ENCODE measurements at places on chromosomes 16 and 17. TPM values are rescaled to one million over a fixed set of nuclear protein-coding genes. Genes with fewer than 3 reads are reported as not detected.

DNA sequence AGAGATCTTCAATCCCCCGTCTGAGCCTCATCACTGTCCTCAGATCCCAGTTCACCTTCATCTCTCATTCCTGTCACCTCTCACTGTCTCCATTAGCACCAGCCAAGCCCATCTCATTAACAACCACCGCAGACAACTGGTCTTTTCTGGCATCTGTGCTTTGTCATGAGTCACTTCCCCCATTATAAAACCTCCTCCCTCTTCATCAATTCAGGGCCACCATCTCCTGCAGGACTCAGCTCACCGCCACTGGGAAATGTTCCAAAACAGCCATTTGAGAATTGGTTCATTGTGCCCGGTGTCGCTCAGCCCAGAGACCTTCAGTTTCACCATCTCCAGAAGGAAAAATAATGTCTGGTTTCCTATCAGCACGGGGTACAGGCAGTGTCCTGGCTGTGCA, 56.9 kb upstream of the TEKT3 start:
- no peaks in the 10 kb centered on the region for H3K36me3 ChIP-seq
- peaks cover 21% of the 10 kb centered on the region for H3K4me1 ChIP-seq
- no peak overlapping the region for H3K4me3 ChIP-seq
- H3K27ac ChIP-seq, result peak overlapping the region; percentile 24
- no peak for DNase-seq

DNA sequence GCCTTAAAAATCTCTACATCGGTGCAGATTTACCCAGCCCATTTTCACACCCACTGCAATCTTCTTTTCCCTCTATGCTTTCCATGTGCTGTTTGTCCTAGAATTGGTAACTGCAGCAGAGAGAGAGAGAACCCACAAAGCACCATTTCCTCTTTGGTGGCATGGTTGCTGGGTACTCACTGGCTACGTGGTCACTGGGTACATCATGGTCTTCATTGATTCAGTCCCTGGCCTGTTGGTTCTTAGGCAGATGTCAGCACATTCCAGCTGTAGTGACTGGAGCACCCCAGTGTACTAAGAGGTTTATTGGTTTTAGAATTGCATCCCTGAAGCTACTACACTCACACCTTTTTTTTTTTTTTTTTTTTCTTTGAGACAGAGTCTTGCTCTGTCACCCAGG, 156.1 kb upstream of the CACNG5 start:
- no peaks in the 10 kb centered on the region for H3K36me3 ChIP-seq
- no peak overlapping the region for H3K4me3 ChIP-seq
- peaks cover 12% of the 10 kb centered on the region for H3K4me1 ChIP-seq
- no peak for DNase-seq
- H3K27me3 ChIP-seq, result no peaks in the 10 kb centered on the region

The RASL10B gene
- total RNA-seq, result 8.3 TPM

GRCh38 chr17:63786971-63787711, 13.2 kb downstream of the DDX42 start:
- H3K4me1 ChIP-seq, result no peaks in the 10 kb centered on the region
- peaks cover 91% of the 10 kb centered on the region for H3K36me3 ChIP-seq
- DNase-seq, result no peak
- no peak overlapping the region for H3K4me3 ChIP-seq
- H3K27ac ChIP-seq, result no peak overlapping the region

- no peaks in the 10 kb centered on the region for H3K4me1 ChIP-seq
- peak; percentile 18 for DNase-seq
- peaks cover 31% of the 10 kb centered on the region for H3K27me3 ChIP-seq
- no peak overlapping the region for H3K4me3 ChIP-seq
Measured at GRCh38 chr16:17476414-17477259, 5.9 kb upstream of the XYLT1 start.

DNA sequence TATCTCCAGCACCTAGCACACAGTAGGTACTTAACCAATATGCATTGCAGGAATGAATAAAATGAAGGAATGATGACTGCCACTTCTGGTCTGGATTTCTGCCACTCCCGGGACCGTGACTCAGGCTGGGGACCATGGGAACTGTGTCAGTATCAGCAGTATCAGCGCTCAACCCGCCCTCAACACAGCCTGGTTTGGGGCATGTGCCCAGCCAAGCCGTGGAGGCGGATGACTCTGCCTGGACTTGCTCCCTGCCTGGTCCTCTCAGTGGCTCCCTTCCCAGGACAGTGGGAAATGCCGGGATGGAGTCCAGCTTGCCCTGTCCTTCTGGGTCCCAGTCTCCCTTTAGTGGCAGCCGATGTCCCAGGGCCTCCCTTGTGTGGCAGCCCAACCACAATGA, 55.1 kb downstream of the SRCIN1 start:
- no peaks in the 10 kb centered on the region for H3K36me3 ChIP-seq
- peak; percentile 67 for DNase-seq
- no peaks in the 10 kb centered on the region for H3K27me3 ChIP-seq

- H3K27me3 ChIP-seq, result no peaks in the 10 kb centered on the region
- H3K4me1 ChIP-seq, result peaks cover 58% of the 10 kb centered on the region
- peak overlapping the region; percentile 77 for H3K4me3 ChIP-seq
- no peaks in the 10 kb centered on the region for H3K36me3 ChIP-seq
- DNase-seq, result no peak
Measured at GRCh38 chr17:78922816-78923498, 2.2 kb downstream of the TIMP2 start.

- H3K4me3 ChIP-seq, result no peak overlapping the region
- H3K36me3 ChIP-seq, result no peaks in the 10 kb centered on the region
- H3K4me1 ChIP-seq, result no peaks in the 10 kb centered on the region
- H3K27ac ChIP-seq, result no peak overlapping the region
- DNase-seq, result no peak
Measured at GRCh38 chr17:65515959-65516948, 45.2 kb downstream of the AXIN2 start.

GRCh38 chr16:30567160-30567990, 4.1 kb downstream of the ZNF688 start:
- no peaks in the 10 kb centered on the region for H3K27me3 ChIP-seq
- H3K4me1 ChIP-seq, result peaks cover 19% of the 10 kb centered on the region
- H3K27ac ChIP-seq, result no peak overlapping the region
- DNase-seq, result no peak
- peaks cover 10% of the 10 kb centered on the region for H3K36me3 ChIP-seq
- no peak overlapping the region for H3K4me3 ChIP-seq

DNA sequence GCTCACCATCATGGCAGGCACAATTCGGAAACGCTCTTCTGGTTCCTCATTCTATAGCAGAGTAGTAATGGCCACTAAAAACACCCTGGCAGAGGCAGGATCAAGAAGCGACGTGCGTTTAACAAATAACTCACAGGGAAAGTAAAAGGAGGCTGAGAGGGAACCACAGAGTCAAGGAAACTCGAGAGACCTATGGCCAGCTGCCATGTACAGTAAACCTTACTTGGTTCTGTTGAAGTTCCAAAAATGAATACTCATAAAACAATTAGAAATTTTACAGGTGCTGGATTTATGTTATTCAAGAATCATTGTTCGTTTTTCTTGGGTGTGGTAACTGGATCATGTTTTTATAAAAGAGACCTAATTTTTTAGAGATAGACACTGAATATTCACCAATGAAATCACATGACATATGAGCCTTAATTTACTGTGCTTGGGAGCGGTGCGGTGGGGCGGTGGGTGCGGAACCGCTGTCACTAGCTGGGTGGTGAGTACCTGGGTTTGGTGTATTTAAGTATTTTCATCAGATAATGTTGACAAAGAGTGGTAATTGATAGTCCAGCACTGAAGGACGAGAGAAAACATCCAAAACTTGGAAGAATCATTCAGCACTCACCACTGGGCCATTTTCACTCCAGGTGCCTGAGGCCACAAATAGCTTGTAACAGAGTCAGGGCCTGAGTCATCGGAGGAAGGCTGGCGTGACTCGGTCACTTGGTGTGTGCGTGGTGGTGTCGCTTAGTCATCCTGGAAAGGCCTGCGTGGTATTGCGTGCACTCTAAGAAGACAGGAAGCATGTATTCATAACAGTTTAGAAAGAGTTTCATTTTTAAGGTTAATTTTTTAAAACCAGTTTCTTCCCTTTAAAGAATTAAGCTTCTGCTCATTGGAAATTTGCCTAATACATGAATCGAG, 135.4 kb upstream of the CHMP6 start:
- H3K27ac ChIP-seq, result no peak overlapping the region
- H3K4me3 ChIP-seq, result no peak overlapping the region
- peaks cover 38% of the 10 kb centered on the region for H3K4me1 ChIP-seq
- no peaks in the 10 kb centered on the region for H3K27me3 ChIP-seq
- no peaks in the 10 kb centered on the region for H3K36me3 ChIP-seq
- DNase-seq, result no peak

The GINS2 gene
- total RNA-seq, result not detected

- no peaks in the 10 kb centered on the region for H3K27me3 ChIP-seq
- no peak for DNase-seq
- no peak overlapping the region for H3K27ac ChIP-seq
Measured at GRCh38 chr16:50499254-50499653, 48.9 kb upstream of the NKD1 start.

GRCh38 chr17:42845556-42845917, 1.2 kb downstream of the AOC2 start:
- H3K4me1 ChIP-seq, result peaks cover 14% of the 10 kb centered on the region
- H3K36me3 ChIP-seq, result peaks cover 49% of the 10 kb centered on the region
- H3K27me3 ChIP-seq, result no peaks in the 10 kb centered on the region
- no peak overlapping the region for H3K4me3 ChIP-seq

GRCh38 chr16:66359811-66360608, 6.5 kb upstream of the CDH5 start:
- no peak overlapping the region for H3K4me3 ChIP-seq
- H3K27ac ChIP-seq, result peak overlapping the region; percentile 80
- DNase-seq, result peak; percentile 64
- no peaks in the 10 kb centered on the region for H3K27me3 ChIP-seq
- no peaks in the 10 kb centered on the region for H3K36me3 ChIP-seq

The FOXN1 gene
- total RNA-seq, result not detected

The DUXB gene
- total RNA-seq, result not detected

The NPB gene
- 0.13 TPM for total RNA-seq

GRCh38 chr16:58399718-58400633, 7.7 kb downstream of the GINS3 start:
- H3K27ac ChIP-seq, result no peak overlapping the region
- peaks cover 6% of the 10 kb centered on the region for H3K36me3 ChIP-seq
- no peaks in the 10 kb centered on the region for H3K4me1 ChIP-seq
- H3K27me3 ChIP-seq, result no peaks in the 10 kb centered on the region
- no peak overlapping the region for H3K4me3 ChIP-seq

GRCh38 chr16:14464192-14464591, 165.9 kb downstream of the PARN start:
- no peak for DNase-seq
- H3K4me3 ChIP-seq, result no peak overlapping the region
- no peaks in the 10 kb centered on the region for H3K36me3 ChIP-seq
- no peaks in the 10 kb centered on the region for H3K27me3 ChIP-seq
- H3K4me1 ChIP-seq, result no peaks in the 10 kb centered on the region

- no peaks in the 10 kb centered on the region for H3K36me3 ChIP-seq
- H3K4me1 ChIP-seq, result peaks cover 5% of the 10 kb centered on the region
- H3K4me3 ChIP-seq, result no peak overlapping the region
- no peak overlapping the region for H3K27ac ChIP-seq
- H3K27me3 ChIP-seq, result no peaks in the 10 kb centered on the region
Measured at GRCh38 chr17:72270273-72270924, 149.6 kb downstream of the SOX9 start.

- H3K4me3 ChIP-seq, result no peak overlapping the region
- H3K27me3 ChIP-seq, result no peaks in the 10 kb centered on the region
- H3K36me3 ChIP-seq, result peaks cover 30% of the 10 kb centered on the region
Measured at GRCh38 chr17:82446124-82446523, 4.4 kb downstream of the CYBC1 start.

DNA sequence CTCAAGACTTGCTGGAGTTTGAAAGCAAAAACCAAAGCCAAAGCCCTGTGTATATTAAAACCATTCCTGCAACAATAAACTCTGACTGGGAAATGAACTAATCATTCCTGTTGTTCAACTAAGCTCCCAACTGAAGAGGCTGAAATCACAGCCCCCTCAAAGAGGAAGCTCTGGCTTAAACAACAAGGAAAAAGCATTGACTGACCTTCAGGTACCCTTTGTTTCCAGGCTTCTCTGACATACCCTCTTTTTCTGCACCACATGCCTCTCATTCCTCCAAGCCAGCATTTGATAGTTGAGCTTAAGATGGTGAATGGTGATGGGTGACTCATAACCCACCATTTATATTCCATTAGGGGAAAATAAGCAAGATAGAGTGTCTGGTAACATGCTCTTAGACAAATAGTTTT, 470.9 kb upstream of the SOX9 start:
- H3K4me3 ChIP-seq, result no peak overlapping the region
- no peaks in the 10 kb centered on the region for H3K4me1 ChIP-seq
- no peaks in the 10 kb centered on the region for H3K36me3 ChIP-seq
- no peak overlapping the region for H3K27ac ChIP-seq

The JPH3 gene
- total RNA-seq, result not detected

- H3K27ac ChIP-seq, result no peak overlapping the region
- no peak overlapping the region for H3K4me3 ChIP-seq
- no peaks in the 10 kb centered on the region for H3K27me3 ChIP-seq
- peaks cover 92% of the 10 kb centered on the region for H3K36me3 ChIP-seq
Measured at GRCh38 chr16:31192856-31193642, 9.5 kb downstream of the PYCARD start.

DNA sequence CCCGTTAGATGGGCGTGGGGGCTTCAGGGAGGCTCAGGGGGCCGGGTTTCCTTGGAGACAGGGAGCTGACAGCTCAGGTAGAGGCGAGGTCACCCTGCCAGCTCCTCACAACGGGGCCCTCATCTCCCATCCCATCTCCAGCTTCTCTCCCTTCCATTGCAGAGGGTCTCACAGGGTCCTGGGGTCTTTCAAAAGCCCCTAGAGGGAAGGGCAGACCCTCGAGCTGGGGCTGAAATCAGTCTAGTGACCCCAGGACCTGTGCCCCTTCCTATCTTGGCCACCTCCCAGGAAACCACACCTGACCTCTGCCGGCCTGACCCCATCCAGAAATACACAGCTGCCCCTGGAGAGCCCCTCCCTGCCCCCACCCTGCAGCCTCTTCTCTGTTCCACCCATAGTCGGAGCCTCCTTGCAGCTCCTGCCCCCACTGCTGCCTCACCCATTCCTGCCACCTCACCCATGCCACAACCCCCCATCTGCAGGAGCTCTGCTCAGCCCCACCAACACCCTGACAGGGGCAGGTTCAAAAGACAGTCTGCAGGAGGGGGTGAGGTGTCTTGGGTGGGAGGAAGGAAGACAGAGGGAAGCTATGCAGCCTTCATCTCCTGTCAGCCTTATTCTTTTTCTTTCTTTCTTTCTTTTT, 23.4 kb downstream of the PIK3R5 start:
- H3K4me1 ChIP-seq, result no peaks in the 10 kb centered on the region
- no peak for DNase-seq
- H3K4me3 ChIP-seq, result no peak overlapping the region
- H3K27me3 ChIP-seq, result no peaks in the 10 kb centered on the region
- H3K27ac ChIP-seq, result no peak overlapping the region

DNA sequence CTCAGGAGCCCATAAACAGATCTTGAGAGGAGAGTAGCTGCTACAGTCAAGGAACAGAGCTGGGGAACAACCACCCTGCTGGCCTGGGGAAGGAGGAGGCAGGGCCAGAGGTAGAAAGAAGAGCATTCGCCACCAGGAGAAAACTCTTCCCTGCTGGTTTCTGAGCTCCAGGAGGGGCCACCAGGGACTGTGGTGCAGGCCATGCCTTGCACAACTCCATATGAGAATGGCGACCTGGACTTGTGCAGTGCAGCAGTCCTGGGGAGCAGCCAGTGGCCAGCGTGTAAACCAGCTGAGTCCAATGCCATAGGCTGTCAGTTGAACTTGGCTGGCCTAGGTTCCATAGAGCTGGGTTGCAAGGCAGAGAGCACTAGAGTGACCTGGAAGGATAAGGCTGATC, 11.6 kb downstream of the SLC13A2 start:
- H3K4me1 ChIP-seq, result no peaks in the 10 kb centered on the region
- no peak overlapping the region for H3K27ac ChIP-seq
- no peaks in the 10 kb centered on the region for H3K27me3 ChIP-seq
- H3K4me3 ChIP-seq, result no peak overlapping the region

The PCGF2 gene
- 21.9 TPM for total RNA-seq

The NT5C3B gene
- 21.4 TPM for total RNA-seq

- H3K27ac ChIP-seq, result no peak overlapping the region
- peaks cover 8% of the 10 kb centered on the region for H3K27me3 ChIP-seq
- H3K36me3 ChIP-seq, result no peaks in the 10 kb centered on the region
- no peaks in the 10 kb centered on the region for H3K4me1 ChIP-seq
Measured at GRCh38 chr17:72301887-72302286, 181.1 kb downstream of the SOX9 start.
